Umbilical cord (tissue), 2 donors: ENCODE measurements at places on chromosomes 4 and X.
A peak's percentile ranks its signal among the peaks of the same experiment; 100 is the strongest.

GRCh38 chrX:55908661-55909212 is 191.2 kb downstream of the RRAGB start:
- peak; percentile 25 for DNase-seq

DNA sequence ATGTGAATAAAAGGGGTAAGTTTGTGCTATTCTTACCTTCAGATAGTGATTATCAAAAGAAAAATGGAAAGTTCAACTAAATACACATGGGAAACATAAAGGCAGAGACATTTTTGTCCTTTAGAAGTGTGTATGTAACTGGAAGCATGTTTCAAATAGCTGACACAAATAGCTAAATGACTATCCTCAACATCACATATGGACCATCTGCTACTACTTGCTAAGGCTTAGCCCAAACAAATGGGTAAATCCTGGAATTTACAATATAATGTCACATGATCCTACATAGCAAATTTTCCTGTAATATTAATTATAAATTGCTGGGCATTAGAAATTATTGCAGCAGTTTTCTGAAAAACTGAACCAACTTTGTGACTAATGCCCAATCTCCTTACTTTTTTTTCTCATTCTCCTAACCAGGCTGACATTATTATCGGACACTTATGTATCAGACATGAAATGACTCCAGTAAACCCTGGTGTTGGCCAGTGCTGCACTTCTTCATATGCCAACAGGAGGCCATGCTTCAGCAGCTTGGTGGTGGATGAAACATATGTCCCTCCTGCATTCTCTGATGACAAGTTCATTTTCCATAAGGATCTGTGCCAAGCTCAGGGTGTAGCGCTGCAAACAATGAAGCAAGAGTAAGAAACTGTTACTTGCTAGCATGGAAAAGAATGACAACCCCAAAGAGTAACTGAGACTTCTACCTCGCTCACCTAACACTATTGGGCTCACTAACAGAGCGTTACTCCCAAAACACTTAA is 16.1 kb downstream of the AFP start:
- DNase-seq, result no peak

DNA sequence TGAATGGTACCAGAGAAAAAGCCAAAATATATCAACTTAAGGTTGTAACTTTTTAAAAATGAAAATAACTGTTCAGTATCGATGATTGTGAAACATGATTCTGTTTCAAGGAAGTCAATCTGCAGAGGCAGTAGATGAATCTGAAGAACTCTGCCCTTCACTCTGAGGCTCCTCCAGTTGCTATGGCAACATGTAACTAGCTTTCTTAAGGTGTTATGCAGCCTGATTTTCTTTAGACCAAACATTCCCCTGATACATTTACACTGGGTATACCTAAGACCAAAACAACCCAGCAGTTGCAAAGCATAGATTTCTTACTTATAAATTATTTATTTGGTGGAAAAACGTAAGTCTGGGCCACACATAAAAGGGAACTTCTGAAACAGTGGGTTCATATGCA is 133.6 kb upstream of the RASGEF1B start:
- no peak for DNase-seq

- no peak for DNase-seq
These were observed 8.2 kb downstream of the GSX2 start for GRCh38 chr4:54107951-54108748.

- no peak for DNase-seq
These were observed 168.2 kb downstream of the DCTD start for GRCh38 chr4:182748949-182749348.

- no peak for DNase-seq
These were observed 55.8 kb upstream of the F8A3 start for GRCh38 chrX:155514225-155514624.
